Camera-type eye (tissue), 1 donor: ENCODE measurements at places on chromosomes 5 and 9. TPM values are rescaled to one million over a fixed set of nuclear protein-coding genes. Genes with fewer than 3 reads are reported as not detected.

ZNF367 gene
- total RNA-seq = 15.4 TPM

CTXN3 gene
- 4.0 TPM for total RNA-seq

PCDHGA2 gene
- total RNA-seq = 15.8 TPM

BTNL8 gene
- not detected for total RNA-seq
